ENCODE measurements at places on chromosomes 7 and 10. TPM values are rescaled to one million over a fixed set of nuclear protein-coding genes. Genes with fewer than 3 reads are reported as not detected.
A peak's percentile ranks its signal among the peaks of the same experiment; 100 is the strongest.

- peak; percentile 76 for DNase-seq
- no peaks in the 10 kb centered on the region for H3K4me1 ChIP-seq
- H3K27me3 ChIP-seq: no peaks in the 10 kb centered on the region
- peak overlapping the region; percentile 44 for H3K4me3 ChIP-seq
- peak overlapping the region; percentile 39 for H3K27ac ChIP-seq
- no peaks in the 10 kb centered on the region for H3K36me3 ChIP-seq
Measured at GRCh38 chr10:68598978-68599770, 39.0 kb downstream of the TET1 start.

DNA sequence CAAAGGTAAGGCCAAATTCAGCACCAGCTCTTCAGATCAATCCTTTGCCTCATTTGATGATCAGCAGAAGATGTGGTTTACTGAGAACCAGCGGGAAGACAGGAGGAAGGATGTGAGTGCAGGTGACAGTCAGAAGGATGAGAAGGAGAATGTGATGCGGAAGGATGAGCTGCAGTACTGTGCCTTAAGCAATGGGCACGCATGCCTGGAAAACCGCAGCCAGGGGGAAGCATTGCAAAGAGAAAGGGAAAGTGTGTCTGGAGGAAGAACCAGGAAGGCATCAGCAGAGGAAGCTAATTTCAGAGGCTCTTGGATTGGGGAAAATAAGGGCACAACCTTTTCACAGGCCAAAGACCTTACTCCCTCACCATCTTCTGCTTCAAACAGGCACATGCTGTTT is 25.7 kb downstream of the C10orf71 start:
- no peak overlapping the region for H3K4me3 ChIP-seq
- H3K36me3 ChIP-seq: no peaks in the 10 kb centered on the region
- peaks cover 18% of the 10 kb centered on the region for H3K27me3 ChIP-seq
- no peaks in the 10 kb centered on the region for H3K4me1 ChIP-seq

DNA sequence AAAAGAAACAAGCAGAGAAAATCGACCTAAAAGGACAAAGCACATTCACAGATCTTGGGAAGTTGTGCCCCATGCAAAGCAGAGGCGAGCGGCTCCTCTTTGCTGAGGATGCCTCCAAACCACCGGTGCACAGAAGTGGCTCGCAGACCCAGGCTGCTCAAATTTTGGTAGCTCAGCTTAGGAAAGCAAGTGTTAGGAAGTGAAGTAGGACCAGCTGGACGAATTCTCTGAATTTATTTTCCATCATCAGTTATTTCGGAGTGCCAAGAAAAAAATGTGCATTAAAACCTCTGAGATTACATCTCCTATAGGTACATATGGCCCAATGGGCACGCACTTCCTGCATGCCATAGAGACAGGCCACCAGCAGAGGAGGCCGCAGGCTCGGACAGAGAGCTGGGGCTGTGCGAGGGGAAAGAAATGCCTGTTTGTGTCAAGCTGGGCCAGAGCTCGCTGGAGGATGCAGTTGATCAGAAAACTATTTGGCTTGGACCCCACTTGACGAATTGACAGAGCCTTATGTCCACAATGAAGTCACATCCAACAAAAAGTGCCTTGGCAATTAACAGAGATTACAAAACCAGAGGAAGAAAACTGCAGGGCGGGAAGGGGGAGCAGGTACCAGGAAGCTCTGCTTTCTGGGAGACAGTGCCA is 122.3 kb upstream of the LYZL2 start:
- no peak overlapping the region for H3K4me3 ChIP-seq
- H3K27me3 ChIP-seq: no peaks in the 10 kb centered on the region
- DNase-seq: peak; percentile 93
- no peak overlapping the region for H3K27ac ChIP-seq
- no peaks in the 10 kb centered on the region for H3K36me3 ChIP-seq

GRCh38 chr7:351681-352480 is 61.9 kb downstream of the FOXL3 start:
- peaks cover 33% of the 10 kb centered on the region for H3K4me1 ChIP-seq
- H3K4me3 ChIP-seq: peak overlapping the region; percentile 12
- DNase-seq: no peak
- H3K36me3 ChIP-seq: no peaks in the 10 kb centered on the region

- no peaks in the 10 kb centered on the region for H3K4me1 ChIP-seq
- H3K36me3 ChIP-seq: no peaks in the 10 kb centered on the region
- no peaks in the 10 kb centered on the region for H3K27me3 ChIP-seq
- DNase-seq: no peak
Measured at GRCh38 chr10:123948030-123948823, 56.6 kb upstream of the CPXM2 start.

DNA sequence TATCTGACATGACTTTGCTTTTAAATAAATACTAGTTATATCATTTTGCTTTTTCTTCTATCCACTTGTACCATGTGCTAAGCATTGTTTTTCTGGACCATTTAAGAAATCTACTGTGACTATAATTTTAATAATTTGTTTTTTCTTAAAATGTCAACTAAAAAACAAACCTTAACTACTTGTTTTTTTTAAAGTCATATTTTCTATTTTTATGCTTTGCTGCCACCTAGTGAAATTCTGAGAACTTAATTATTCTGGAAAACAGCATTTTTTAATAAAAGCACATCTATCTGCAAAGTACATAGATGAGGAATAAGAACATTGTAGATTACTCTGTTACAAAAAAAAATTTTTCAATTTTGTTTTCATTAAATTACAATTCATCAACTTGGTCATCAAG is 47.4 kb downstream of the ORC5 start:
- no peak for DNase-seq
- H3K36me3 ChIP-seq: peaks cover 50% of the 10 kb centered on the region
- H3K27me3 ChIP-seq: no peaks in the 10 kb centered on the region
- no peak overlapping the region for H3K27ac ChIP-seq

Gene CSTF2T
- 17.1 TPM for polyA plus RNA-seq

Gene RTKN2
- polyA plus RNA-seq: 0.62 TPM

All from spleen (tissue), 13 donors.